ENCODE measurements at places on chromosomes 13 and 19.
A peak's percentile ranks its signal among the peaks of the same experiment; 100 is the strongest.

DNA sequence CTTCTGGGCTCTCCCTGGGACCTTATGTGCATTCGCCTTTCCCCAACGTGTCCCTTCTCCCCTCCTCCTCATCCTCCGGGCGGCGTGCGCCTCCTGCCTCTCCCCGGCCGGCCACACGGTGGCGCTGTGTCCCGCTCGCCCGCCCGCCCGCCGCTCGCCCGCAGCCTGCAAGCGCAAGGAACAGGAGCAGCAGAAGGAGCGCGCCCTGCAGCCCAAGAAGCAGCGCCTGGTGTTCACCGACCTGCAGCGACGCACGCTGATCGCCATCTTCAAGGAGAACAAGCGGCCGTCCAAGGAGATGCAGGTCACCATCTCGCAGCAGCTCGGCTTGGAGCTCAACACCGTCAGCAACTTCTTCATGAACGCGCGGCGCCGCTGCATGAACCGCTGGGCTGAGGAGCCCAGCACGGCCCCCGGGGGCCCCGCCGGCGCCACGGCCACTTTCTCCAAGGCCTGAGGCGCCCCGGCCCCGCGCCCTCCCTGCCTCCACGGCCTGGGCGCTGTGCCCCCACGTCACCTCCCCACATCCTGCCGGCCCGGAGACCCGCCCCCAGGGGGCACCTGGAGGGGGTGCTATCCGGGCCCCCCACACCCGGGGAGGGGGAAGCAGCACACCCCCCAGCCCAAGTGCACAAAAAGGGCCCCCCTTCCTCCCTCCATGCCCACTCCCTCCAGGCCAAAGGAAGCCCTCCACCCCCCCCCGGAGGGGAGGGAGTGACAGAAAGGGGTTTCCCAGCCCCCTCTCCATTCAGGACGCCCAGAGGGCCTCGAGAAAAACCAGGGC is 21.9 kb downstream of the ONECUT3 start:
- DNase-seq = no peak

DNA sequence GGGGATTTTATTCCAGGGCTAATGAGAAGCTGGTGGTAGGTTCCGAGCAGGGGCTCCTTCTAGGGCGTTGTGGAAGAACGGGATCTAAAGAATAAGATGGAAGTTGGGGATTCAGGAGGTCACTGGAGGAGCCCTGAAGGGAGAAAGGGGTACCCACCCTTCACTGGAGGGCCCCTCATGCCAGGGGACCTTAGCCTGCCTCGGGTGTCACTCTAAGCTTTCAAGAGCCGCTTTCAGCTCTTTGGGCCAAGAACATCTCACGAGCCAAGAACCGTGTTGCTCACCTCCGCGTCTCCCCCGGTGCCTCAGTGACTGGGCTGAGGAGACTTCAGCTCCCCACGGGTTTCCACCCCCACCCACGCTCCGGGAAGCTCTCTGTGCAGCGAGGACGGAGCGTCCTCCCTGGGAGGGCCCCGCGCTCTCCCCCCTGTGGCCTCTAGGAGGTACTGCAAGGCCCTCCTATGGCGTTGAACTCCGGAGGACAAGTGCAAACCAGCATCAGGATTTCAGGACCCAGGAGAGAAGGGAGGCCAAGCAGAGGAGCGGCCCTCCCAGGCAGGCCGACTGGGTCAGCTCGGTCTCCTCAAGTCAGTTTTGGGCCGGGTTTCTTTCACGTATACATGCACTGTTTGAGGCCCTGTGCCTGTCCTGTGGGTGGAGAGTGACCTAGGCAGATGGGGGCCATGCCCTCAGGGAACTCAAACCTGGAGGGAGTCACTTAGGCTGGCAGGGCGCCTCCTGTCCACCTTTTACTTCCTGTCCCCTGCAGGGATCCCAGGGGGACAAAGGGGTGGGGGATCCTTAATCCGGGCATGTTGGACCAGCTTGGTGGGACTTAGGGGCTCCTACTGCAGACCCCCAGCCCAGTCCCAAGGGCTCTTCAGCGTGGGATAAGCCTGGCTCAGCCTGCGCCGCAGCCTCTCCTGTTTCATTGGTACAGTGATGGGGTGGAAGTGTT is 5.1 kb upstream of the KRTDAP start:
- DNase-seq = peak; percentile 64

GRCh38 chr13:71089056-71089455 is 777.9 kb downstream of the DACH1 start:
- no peak for DNase-seq

DNA sequence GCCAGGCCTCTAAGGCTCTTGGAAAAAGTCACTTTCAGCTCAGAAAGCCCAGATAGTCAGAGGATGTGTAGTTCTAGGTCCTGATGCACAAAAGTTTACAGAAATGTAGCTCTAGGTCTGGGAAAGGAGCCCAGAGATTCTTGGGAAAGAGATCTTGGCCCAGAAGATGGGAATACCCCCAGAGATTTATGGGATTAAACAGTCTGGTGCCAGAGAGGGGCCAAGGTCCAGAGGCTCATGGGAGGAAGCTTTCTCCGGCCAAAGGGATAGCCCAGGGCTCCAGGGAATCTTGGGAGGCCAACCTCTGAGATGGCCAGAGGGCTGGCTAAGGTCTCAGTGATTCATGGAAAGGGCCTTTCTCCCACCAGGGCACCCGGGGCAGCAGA is 15.2 kb downstream of the BCAT2 start:
- no peak for DNase-seq

DNA sequence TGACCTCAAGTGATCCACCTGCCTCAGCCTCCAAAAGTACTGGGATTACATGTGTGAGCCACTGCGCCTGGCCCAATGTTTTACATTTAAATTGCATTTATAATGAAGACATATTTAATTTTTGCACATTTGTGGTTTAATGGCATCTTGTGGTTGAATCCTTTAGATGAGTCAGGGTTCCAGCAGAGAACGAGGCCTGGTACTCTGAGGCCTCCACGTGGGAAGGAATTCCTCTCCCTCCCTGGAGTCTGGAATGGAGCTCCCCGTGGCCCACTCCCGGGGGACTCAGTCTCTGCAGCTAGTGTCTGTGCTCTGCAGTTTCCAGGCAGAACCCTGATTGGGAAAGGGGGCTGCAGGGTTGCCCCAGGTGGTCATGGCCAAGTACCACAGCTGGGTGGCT is 24.2 kb downstream of the ZFR2 start:
- DNase-seq = no peak

Data from T-helper 2 cell (primary cell).